ENCODE measurements at places on chromosomes 6 and 20.

- DNase-seq = no peak
Measured at GRCh38 chr20:59003836-59004492, 3.1 kb downstream of the CTSZ start.

DNA sequence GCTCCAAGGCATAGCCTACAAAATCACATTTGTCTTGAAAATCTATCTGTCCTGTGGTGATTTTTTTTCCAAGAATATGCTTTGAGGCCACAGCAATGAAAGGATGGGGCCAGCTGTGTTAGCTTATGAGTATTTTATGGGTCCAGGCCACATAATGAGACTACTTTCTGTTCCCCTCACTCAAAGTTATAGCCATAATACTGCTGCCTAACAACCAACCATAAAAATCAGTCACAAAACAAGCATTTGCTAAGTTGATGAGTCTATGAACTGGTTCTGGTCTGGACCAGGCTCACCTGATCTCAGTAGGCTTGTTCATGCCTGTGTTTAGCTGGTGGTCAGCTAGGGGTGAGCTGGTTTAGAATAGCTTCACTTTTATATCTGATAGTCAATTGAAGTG is 192.5 kb upstream of the PLCB4 start:
- no peak for DNase-seq

GRCh38 chr20:11917663-11918062 is at the start of gene BTBD3:
BTBD3 (plus strand) TSS chr20:11917893; CDS start chr20:11918276, 383 bp downstream.
- DNase-seq = no peak

DNA sequence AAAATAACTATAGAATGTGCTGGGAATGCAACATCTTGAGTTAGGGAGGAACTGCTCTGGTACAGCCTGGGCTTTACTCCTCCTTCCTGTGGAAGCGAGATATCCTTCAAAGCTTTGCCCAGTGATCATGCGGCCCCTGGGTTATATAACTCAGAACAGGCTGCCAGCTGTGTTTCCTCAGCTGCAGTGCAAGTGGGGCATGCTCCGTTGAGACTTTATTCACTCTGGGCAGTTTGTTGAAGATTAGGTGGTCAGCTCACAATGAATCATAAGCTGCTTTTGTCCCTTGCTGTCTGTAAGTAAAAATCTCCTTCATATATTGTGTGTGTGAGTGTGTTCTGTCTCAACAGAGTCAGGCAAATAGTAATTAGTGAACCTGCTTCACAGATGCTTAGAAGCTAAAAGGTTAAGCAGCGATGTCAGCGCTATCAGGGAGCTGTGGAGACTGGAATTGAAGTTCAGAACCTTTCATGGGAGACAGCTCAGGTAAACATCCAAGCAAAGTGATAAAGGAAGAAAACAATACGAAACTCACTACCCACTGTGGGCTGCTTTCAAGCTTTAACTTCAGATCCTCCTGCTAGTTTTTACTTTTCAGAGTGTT is 688.4 kb downstream of the HTR1B start:
- no peak for DNase-seq

DNA sequence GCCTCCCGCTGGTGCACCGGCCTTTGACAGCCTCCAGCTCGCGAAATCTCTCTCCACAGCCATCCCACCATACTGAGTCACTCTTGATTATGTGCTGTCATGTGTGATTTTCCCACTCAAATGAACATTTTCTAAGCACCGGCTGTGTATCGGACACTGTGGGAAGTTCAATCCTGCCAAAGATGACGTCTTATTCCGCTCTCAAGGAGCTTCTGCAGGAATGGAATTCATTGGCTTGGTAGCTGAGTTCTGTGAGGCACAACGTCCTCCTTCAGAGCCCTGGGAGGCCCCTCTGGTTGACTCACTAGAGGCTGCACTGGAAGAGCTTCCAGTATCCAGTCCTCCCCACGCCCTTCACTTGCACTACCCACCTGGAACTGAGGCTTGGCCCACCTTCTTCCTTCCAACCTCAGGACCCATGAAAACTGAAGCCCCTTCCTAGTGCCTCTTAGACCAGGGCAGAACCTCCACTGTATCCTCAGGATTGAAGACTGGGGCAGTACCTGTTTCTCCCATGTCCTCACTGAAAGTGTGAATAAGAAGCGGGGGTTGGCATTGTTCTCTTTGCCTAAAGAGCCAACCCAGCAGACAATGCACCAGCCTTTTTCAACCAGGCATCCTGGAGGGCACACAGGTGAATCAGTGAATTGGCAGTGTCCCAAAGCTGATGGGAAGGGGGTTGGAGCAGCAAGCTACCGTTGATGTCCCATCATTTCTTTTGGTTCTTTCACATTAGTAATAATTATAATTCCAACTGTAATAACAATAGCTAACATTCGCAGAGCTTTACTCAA is 1.7 kb downstream of the UNC5CL start:
- DNase-seq = no peak

- peak; percentile 23 for DNase-seq
Measured at GRCh38 chr20:6492271-6493055, 275.0 kb upstream of the BMP2 start.

- DNase-seq = no peak
Measured at GRCh38 chr6:33315793-33316602, 1.5 kb downstream of the ZBTB22 start.

DNA sequence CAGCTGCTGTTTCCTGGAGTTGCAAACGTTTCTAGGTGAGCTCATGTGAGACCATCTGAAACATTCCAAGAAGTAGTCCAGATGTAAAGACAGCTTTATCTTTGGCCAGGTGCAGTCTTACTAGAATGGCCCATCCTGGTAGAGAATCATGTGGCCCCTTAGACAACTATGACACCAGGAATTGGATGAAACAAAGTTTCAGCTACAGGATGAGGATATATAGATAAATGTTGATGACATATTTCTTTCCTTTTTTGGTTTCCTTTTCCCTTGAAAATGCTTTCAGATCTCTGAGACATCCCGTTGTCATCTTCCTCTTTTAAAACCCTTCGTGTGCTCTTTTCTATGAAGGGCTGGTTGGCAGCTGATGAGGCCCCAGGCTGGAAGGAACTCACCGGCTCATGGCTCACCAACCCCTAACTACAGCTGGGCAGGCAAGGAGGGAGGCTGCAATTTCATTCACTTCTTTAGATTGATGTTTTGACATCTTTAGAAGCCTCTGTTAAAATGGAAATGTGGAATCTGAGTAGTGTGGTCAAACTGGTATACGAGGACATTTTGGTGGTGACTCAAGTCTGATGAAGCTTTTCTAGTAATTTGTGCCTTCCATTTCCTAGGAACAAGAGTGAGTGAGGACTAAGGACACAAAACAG is 167.9 kb upstream of the TNFAIP3 start:
- peak; percentile 90 for DNase-seq

Data from MV-4-11 (cell line).